ENCODE measurements at places on chromosomes 12 and 14. TPM values are rescaled to one million over a fixed set of nuclear protein-coding genes. Genes with fewer than 3 reads are reported as not detected.

SYCP3 gene
- 0.28 TPM for total RNA-seq

TAS2R13 gene
- total RNA-seq, result 0.25 TPM

PPP1R1A gene
- total RNA-seq, result not detected

LGR5 gene
- not detected for total RNA-seq

- no peaks in the 10 kb centered on the region for H3K36me3 ChIP-seq
- DNase-seq, result no peak
- no peak overlapping the region for H3K4me3 ChIP-seq
- no peaks in the 10 kb centered on the region for H3K4me1 ChIP-seq
- peaks cover 2% of the 10 kb centered on the region for H3K27me3 ChIP-seq
- H3K27ac ChIP-seq, result no peak overlapping the region
Measured at GRCh38 chr12:62878211-62878610, 56.7 kb downstream of the PPM1H start.

- no peak overlapping the region for H3K4me3 ChIP-seq
- H3K27ac ChIP-seq, result no peak overlapping the region
- H3K27me3 ChIP-seq, result peaks cover 3% of the 10 kb centered on the region
Measured at GRCh38 chr12:80176706-80177105, 77.4 kb downstream of the OTOGL start.

- peaks cover 6% of the 10 kb centered on the region for H3K27me3 ChIP-seq
- no peak overlapping the region for H3K4me3 ChIP-seq
- H3K27ac ChIP-seq, result no peak overlapping the region
- DNase-seq, result no peak
Measured at GRCh38 chr12:93989949-93990348, 158.4 kb upstream of the PLXNC1 start.

DNA sequence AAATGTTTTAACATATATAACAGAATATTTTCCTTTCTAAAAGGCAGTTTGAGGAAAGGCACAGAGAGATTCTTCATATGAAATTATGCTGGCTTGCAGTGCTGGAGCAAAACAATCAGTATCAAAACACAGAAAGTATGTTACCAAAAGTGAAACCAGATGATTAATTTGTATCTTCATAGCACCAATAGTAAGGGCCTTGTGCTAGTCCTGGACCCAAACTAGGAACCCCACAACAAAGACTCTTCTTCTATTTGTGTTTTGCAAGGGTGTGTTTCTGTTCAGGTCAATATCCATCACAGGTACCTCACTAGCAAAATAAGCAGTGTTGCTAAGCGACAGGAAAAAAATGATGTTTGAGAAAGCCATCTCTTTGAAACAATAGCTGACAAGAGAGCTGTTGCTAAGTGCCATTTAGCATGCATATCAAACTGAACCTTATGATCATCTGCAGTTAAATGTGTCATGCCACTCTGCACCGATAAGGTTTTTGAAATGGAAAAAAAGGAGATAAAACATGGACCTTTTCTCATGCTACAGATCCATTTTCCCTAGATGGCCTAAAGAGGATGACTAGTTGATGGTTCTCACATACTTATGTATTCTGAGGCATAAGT lies 196.2 kb upstream of the ALG10 start:
- H3K4me1 ChIP-seq, result no peaks in the 10 kb centered on the region
- H3K4me3 ChIP-seq, result no peak overlapping the region
- H3K36me3 ChIP-seq, result no peaks in the 10 kb centered on the region
- H3K27me3 ChIP-seq, result no peaks in the 10 kb centered on the region
- DNase-seq, result no peak

DNA sequence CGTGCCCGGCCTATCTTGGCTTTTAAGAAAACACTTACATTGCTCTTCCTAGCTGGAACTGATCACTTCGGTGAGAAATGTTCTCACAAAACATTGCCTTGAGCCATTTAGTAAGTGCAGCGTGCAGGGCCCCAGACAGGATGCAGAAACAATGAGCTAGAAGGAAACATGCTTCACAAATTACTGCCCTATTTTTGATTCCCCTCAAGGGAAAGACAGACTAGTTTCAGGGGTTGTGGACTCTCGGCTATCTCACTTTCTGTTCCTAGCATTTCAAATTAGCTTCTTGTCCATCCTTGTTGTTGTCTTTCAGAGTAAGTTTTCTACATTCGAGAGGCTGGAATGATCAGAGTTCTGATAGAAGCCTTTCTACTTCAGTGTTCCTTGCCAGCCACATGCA lies 21.6 kb downstream of the TGFB3 start:
- H3K27me3 ChIP-seq, result no peaks in the 10 kb centered on the region
- H3K27ac ChIP-seq, result no peak overlapping the region
- DNase-seq, result no peak

DNA sequence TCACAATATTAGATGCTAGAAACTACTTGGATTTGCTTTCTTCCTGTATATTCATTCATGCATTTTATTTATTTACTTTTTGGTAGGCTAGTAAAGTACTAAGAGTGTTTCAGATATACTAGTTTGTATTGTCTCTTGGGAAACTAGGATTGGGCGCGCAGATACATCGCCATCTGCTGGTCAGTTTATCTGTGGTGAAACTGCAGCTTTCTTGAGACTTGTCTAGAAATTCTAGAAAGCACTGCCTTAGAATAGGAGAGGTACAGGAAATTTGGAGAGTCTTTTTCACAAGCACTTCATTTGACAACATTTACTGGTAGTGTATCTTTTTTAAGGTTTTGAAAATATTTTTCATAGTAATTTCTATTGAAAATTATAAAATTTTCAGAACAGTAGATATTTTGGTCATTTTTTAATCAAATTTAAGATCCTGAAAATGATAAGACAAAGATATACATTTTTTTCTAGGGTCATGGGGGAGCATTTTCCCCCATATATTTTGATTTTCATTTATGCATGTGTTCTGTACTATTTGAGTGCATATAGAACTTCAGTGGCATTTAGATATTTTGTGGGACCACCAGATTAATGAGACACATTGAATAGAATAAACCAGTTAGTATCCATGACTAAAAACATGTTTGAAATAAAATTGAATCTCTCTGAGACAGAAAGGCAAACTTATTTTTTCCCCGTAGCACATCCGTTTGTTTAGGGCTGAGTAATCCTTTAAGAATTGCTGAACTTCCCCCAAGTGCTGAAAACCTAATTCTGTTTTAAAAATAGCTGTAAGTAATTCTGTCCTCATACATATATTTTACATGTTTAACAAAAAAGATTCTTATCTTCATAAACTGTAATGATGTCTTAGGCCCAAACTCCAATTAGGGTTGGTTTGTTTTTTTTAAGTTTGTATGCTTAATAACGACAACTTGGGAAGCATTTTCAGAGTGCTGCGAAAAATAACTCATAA lies 44.5 kb downstream of the SLC38A6 start:
- H3K27me3 ChIP-seq, result no peaks in the 10 kb centered on the region
- H3K36me3 ChIP-seq, result no peaks in the 10 kb centered on the region
- peaks cover 13% of the 10 kb centered on the region for H3K4me1 ChIP-seq
- H3K27ac ChIP-seq, result no peak overlapping the region
- peak; percentile 68 for DNase-seq
- no peak overlapping the region for H3K4me3 ChIP-seq

GRCh38 chr12:104448451-104448850 lies 8.3 kb upstream of the CHST11 start:
- no peaks in the 10 kb centered on the region for H3K4me1 ChIP-seq
- no peak overlapping the region for H3K4me3 ChIP-seq
- no peaks in the 10 kb centered on the region for H3K36me3 ChIP-seq
- H3K27ac ChIP-seq, result no peak overlapping the region

DNA sequence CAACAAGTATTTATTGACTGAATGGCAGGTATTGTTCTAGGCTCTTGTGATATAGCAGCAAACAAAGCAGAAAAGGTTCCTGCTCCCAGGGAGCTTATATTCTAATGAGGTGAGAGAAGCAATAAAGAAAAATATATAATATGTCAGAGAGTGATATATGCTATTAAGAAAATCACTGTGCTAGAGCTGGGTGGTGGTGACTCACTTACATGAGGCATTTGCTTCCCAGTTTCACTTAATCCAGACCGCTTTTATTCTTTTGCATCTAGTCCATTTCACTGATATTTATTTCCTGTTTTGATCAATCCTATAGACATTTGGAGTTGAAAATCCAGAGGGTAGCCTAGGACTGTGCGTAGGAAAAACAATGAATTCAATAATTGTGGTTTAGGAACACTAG lies 17.5 kb downstream of the TRHDE start:
- H3K27ac ChIP-seq, result no peak overlapping the region
- DNase-seq, result no peak
- no peaks in the 10 kb centered on the region for H3K36me3 ChIP-seq

DNA sequence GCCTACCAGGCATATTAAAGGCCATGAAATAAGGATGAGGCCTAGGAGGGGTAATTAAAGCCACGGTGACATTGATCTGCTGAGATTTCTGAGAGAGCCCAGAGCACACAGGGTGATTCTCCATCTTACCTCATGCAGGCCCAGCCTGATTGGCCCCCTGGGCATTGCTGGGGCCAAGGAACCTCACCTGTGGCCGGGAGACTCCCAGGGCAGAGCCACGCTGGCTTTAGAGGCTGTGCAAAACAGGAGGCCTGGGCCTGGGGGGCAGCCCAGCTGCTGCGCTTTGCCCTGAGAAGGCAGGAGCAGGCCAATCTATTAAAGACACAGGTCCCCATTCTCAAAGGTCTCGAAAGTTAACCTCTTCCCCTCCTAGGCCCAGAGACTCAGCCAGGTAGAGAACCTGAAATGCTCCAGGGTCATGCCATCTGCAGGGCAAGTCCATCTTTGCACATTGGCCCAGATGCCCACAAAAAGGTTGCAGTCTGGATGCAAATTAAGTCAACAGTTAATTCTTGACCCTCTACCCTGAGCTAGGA lies 1099.7 kb downstream of the BCL11B start:
- H3K27ac ChIP-seq, result peak overlapping the region; percentile 86
- DNase-seq, result no peak
- H3K4me1 ChIP-seq, result peaks cover 93% of the 10 kb centered on the region
- no peaks in the 10 kb centered on the region for H3K27me3 ChIP-seq

DNA sequence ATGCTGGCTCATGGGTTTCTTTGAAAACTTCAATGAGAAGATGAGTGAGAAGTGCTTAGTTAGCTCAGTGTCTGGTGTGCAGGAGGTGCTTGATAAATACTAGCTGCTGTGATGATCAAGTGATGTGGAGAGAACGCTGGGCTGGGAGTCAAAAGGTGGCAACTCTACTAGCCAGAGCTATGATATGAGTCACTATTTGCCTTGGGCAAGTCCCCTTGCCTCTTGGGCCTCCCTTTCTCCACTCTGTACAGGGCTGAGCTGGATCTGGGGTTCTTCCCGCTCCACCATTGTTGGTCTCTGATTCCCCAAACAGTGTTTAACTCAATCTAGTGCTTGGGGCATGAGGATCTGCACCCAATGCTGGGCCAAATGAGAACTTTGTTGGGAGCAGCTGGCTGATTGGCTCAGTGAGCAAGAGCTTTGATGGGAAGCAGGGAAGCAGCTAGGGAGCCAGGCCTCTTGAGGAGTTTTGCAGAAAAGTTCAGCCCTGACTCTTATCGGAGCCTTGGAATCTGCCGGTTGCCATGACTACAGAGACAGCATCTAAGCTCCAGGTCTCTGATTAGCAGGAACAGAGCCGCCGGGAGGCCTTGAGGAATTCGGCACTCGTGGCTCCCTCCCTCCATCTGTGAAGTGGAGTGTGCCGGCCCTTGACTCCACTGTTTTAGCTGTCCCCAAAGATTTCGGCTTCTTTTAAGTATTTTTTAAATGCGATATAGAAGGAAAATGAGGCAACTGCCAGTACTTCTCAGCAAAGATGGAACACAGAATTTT lies 82.1 kb upstream of the HSPB8 start:
- H3K27me3 ChIP-seq, result no peaks in the 10 kb centered on the region
- H3K36me3 ChIP-seq, result no peaks in the 10 kb centered on the region
- H3K4me3 ChIP-seq, result no peak overlapping the region
- H3K27ac ChIP-seq, result no peak overlapping the region

GRCh38 chr12:45439039-45439438 lies 223.1 kb downstream of the ANO6 start:
- no peaks in the 10 kb centered on the region for H3K4me1 ChIP-seq
- H3K27ac ChIP-seq, result no peak overlapping the region
- no peak overlapping the region for H3K4me3 ChIP-seq
- H3K27me3 ChIP-seq, result no peaks in the 10 kb centered on the region

- no peaks in the 10 kb centered on the region for H3K27me3 ChIP-seq
- peak overlapping the region; percentile 85 for H3K4me3 ChIP-seq
- no peak for DNase-seq
- peak overlapping the region; percentile 97 for H3K27ac ChIP-seq
- H3K4me1 ChIP-seq, result peaks cover 49% of the 10 kb centered on the region
Measured at GRCh38 chr14:92121207-92121669, 268 bp downstream of the NDUFB1 start.

DNA sequence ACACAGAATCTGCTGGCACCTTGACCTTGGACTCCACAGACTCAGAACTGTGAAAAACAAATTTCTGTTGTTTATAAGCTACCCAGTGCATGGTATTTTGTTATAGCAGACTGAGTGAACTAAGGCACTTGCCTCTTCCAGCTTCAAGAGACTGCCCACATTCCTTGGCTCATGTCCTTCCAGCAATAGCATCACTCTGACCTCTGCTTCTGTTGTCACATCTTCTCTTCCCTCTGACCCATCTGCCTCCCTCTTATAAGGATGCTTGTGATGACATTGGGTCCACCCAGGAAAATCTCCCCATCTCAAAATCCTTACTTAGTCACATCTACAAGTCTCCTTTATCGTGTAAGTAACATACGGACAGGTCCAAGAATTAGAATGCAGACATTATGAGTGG lies 200.4 kb downstream of the PIK3C2G start:
- no peaks in the 10 kb centered on the region for H3K4me1 ChIP-seq
- H3K27me3 ChIP-seq, result no peaks in the 10 kb centered on the region
- no peak for DNase-seq
- H3K4me3 ChIP-seq, result no peak overlapping the region
- no peak overlapping the region for H3K27ac ChIP-seq
- H3K36me3 ChIP-seq, result no peaks in the 10 kb centered on the region

GRCh38 chr12:68932128-68932960 lies 627 bp downstream of the CPM start:
- peaks cover 26% of the 10 kb centered on the region for H3K27me3 ChIP-seq
- peaks cover 14% of the 10 kb centered on the region for H3K4me1 ChIP-seq
- no peak for DNase-seq
- peaks cover 4% of the 10 kb centered on the region for H3K36me3 ChIP-seq

GRCh38 chr14:26531894-26532293 lies 65.9 kb downstream of the NOVA1 start:
- no peaks in the 10 kb centered on the region for H3K4me1 ChIP-seq
- H3K4me3 ChIP-seq, result no peak overlapping the region
- DNase-seq, result no peak
- H3K27ac ChIP-seq, result no peak overlapping the region
- no peaks in the 10 kb centered on the region for H3K27me3 ChIP-seq

GRCh38 chr12:97552410-97553121 lies 90.0 kb downstream of the RMST start:
- no peaks in the 10 kb centered on the region for H3K27me3 ChIP-seq
- no peaks in the 10 kb centered on the region for H3K4me1 ChIP-seq
- H3K36me3 ChIP-seq, result no peaks in the 10 kb centered on the region
- DNase-seq, result no peak
- no peak overlapping the region for H3K4me3 ChIP-seq
